Effector CD8-positive, alpha-beta T cell (primary cell): ENCODE measurements at places on chromosomes 6 and 20.

DNA sequence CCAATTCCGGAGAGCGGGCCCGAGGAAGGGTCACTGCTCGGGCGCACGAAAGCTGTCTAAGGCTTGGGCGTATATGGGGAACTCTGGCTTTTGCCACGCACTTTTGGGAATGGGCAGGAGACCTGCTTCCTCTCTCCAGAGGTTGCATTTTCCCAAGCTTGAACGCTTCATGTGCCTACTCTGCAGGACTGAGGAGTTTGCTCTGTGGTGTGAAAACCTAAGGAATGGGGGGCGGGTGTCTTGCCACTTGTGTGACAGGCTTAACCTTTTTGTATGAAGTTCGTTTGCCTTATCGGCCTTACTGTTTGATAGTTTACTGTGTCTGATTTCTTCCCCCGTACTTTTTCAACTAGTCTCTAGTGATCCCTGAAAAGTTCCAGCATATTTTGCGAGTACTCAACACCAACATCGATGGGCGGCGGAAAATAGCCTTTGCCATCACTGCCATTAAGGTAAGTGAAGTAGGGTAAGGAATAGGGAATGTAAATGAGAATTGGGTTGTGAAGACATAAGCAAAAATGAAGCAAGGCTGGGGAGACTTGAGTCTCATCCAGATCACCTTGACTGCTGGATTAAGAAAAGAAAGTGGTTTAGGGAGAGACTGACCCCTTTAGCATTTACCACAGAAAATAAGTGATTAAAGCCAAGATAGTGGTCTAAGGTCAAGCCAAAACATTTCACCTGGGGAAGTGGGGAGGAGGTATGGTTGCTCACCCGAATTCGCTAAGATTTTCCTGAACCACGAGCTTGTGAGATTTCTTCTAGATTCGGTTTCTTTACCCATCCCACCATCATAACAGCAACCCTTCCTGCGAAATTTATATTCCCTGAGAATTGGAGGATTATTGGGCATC is 627 bp downstream of the RPS18 start:
- DNase-seq, result no peak

GRCh38 chr20:25067102-25067987 is 9.4 kb upstream of the ACSS1 start:
- DNase-seq, result no peak

DNA sequence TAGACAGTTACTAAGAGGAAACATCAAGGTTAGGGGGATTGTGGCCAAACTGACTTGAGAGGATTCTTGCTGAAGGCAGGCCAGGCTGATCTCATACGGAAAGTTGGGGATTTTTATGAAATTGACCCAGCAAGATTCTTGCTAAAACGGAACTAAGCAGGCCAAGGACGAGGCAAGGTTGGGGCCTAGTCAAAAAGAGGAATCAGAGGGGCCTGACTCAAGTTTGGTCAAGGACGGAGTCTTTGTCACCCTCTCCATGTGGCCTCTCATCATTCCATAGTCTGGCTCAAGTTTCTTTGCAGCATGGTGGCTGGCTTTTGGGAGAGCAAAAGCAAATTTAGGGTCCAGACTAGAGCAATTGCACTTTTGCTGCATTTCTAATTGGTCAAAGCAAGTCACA is 7.9 kb upstream of the HECA start:
- no peak for DNase-seq

DNA sequence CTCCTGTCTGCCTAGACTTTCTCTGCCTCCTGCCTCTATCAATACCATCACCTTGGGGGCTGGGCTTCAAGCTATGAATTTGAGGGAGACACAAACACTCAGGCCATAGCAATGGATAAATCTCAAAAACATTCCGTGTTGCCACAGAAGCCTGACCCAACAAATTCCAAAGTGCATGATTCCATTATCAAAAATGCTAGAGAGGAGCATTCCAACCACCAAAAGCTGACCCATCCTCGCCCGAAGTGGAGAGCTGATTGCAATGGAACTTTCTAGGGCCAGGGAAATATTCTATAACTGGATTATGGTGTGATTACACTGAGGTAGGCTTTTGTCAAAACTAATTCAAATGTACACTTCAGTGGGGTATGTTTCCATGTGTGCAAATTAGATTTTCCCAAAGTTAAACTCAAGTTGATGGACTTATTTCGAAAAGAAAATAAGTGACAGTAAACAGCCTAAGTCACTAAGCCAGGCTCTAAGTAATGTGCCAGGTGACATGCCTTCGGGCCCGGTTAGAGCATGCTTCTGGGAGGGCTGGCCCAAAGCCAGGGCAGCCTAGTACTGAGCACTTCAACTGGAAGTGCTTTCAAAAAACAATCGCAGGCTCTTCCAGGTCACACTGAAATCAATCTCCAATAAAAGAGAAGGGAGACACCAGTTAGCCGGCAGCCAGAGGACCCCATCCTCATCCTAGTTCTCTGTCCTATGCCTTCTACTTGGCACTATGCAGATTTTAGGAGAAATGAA is 142.3 kb downstream of the TBXT start:
- no peak for DNase-seq

DNA sequence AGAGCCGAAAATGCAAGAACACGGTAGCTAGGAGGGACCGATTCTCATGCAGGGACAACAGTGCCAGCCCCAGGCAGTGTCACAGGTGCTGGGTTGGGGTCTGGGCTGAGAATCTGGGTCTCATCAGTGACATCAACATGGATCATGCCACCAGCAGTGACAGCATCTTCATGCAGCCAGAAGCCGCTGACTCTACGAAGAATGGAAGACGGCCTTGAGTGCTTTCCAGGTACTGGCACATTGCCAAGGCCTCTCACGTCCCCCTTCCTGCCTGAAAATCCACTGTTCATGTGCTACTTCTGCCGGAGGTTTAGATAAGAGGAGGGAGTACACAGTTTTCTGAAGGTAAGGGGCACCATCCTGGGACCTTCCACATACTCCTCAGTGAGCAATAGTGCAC is 141.1 kb upstream of the FOXQ1 start:
- DNase-seq, result no peak

DNA sequence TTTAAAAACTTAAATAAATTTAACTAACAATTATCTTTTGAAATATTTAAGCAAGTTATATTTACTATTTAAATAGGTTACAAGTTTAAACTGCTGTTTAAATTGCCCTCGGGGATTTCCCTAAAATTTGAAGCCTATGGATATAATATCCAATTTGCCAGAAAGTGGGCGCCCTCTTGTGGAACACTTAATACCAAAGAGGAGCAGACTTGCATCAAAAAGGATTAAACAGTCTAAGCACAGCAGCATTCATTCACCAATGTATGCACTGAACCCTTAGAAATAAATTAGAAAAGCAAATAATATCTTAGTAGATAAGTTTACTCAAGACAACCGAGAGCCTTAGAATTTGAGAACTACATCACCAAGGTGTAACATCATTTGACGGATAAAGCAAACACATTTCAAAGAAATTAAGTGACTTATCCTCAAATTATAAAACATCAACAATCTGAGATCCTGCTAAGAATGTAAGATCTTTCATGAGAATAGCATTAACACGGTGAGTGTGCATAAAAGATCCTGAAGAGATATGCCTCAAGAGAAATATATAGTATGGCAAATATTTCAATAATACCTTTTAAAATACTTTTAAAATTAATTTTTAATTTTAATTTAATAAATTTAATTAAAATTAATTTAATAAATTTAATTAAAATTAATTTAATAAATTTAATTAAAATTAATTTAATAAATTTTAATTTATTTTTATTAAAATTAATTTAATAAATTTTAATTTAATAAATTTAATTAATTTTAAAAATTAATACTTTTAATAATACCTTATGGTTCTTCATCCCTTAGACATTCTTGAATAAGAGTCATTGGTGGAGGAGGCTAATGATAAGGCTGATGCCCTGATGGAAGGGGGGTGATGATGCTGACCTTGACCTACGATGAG is 11.5 kb upstream of the MEP1A start:
- DNase-seq, result no peak

DNA sequence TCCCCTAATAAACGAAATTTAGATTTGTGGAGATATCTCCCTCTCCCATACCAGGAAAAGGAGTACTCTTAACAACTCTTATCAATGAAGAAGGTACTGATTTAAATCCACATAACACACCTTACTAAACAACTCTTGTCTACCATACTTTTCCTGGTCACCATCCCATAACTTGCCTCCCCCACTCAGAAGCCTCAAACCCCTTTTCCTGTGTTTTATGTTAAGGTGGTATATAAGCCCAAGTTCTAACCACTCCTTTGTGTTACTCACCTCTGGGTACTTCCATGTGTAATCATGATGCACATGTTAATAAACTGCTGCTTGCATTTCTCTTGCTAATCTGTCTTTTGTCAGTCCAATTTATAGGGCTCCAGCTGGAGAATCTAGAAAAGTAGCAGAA is 330.7 kb downstream of the CD83 start:
- no peak for DNase-seq

- no peak for DNase-seq
Observed at GRCh38 chr20:46523696-46524328, 10.5 kb upstream of the ZNF334 start.

DNA sequence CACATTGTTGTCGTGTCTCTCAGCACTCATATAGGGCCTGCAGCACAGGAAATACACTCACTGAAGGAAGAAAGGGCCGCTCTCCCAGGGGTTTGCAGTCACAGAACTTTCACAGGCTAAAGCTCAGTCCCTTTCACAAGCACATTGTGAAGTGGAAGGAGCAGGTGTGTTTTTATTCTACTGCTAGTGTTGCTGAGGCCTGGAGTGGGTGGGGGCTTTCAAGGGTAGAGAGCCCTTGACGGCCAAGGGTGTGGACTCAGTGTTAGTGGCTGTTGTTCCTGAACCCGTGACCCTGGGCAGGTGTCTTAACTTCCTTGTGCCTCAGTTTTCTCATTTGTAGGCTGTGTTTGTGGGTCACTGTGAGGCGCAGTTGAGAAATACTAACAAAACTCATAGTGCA is 66.2 kb upstream of the SLC22A1 start:
- no peak for DNase-seq

GRCh38 chr6:116507324-116507723 is 4.1 kb upstream of the CALHM5 start:
- DNase-seq, result no peak

- DNase-seq, result no peak
Observed at GRCh38 chr20:4434681-4435080, 287.0 kb upstream of the PRND start.

- DNase-seq, result no peak
Observed at GRCh38 chr6:85077098-85077497, 312.7 kb upstream of the TBX18 start.

- DNase-seq, result no peak
Observed at GRCh38 chr20:59983076-59983475, 24.9 kb downstream of the CDH26 start.

- DNase-seq, result no peak
Observed at GRCh38 chr20:59692139-59692538, 87.8 kb downstream of the PHACTR3 start.

GRCh38 chr6:61606500-61606899 is 679.5 kb downstream of the KHDRBS2 start:
- DNase-seq, result no peak

DNA sequence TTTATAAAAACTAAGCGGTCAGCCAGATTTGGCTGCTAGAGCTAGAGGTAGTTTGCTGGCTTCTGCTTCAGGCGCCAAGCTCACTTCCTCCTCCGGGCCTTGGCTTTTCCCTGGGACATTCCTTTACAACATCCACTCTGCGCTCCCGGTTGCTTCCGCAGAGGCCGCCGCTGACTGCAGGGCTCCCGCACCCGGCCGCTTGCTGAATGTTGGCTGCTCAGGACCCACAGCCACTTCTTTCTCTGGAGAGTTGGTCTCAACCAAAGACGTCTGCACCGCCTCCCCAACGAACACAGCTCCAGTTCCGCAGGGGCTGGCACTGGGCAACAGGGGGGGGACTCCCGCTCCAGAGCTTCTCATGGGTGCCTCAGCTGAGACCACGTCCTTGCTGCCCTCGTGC is 282.8 kb downstream of the TFAP2C start:
- no peak for DNase-seq

GRCh38 chr6:89729818-89730217 is 89.8 kb downstream of the MDN1 start:
- no peak for DNase-seq

DNA sequence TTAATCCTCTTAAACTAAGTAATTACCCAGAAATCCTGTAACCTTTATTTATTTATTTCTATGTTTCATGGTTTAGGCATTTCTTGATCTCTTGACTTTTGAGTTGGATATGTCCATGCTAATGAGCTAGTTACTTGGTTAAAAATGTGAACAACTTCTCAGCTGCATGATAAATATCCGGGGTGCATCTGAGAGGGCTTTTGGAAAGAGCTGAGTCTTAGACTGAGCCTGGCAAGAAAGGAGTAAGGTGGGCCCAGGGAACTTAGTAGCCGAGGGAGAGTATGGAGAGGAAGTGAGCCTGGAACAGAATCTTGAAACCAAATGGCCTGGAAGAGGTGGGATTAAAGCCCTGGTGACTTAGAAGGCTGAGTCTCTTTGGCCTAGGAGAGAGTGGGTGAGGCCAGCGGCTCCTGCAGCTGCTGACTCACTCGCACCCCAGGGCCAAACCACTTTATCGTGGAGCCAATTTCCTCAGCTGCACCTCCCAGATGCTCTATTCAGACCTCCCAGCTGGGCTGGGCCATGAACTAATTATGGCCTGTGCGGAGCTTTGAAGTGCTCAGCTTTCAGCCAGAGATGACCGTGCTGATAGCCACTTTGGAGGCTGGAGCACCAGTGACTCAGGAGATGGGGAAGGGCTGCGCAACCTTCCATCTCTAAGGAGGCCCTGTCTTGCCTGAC is 19.1 kb downstream of the TGM3 start:
- DNase-seq, result no peak

GRCh38 chr6:136764517-136764993 is 27.7 kb downstream of the MAP3K5 start:
- DNase-seq, result no peak

GRCh38 chr6:133040094-133040802 is 200.9 kb upstream of the EYA4 start:
- no peak for DNase-seq

GRCh38 chr20:11849976-11850670 is 67.6 kb upstream of the BTBD3 start:
- no peak for DNase-seq

DNA sequence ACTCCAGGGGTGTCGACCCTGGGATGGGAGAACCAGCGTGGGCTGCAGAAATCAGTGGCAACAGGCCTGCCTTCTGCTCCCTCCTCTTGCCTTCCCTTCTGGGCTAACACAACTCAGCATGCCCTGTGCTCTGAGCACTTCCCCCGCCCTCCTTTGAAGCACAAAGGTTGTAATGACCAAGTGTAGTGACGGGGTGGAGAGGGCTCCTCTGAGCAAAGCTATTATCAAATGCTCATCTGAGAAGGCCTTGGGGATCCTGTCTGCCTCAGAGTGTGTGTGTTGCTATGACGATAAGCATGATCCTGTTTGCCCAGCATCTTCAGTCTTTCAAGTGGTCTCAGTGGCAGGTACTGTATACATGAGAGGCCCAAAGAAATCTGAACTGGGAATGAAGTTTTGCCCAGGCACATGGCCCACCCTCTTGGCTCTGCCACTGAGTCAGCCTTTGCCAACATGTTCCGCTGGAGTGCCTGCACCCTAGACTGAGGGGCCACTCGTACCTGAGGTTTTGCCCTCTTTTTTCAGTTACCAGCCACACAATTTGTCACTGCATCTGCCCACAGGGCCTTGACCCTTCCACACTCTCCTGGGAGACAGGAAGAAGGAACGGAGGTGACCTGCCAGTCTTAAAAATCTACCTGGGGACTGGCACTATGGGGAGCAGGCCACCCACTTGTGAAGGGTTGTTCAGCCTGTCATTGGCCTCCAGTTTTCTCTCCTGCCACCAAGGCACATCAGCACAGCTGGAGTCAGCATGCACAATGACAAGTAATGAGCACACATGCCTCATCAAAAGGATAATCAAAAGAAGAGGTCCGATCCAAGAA is 74.5 kb downstream of the GFOD1 start:
- DNase-seq, result no peak
